Stimulated activated CD4-positive, alpha-beta T cell treated with anti-CD3 and anti-CD28 coated beads, Interleukin-12 subunit alpha, Interleukin-12 subunit beta, amount 100 ng/mL, for 4 hours (primary cell): ENCODE measurements at places on chromosomes 7 and 10.

- DNase-seq: no peak
These were observed 256.6 kb downstream of the RPS24 start for GRCh38 chr10:78290131-78290750.

DNA sequence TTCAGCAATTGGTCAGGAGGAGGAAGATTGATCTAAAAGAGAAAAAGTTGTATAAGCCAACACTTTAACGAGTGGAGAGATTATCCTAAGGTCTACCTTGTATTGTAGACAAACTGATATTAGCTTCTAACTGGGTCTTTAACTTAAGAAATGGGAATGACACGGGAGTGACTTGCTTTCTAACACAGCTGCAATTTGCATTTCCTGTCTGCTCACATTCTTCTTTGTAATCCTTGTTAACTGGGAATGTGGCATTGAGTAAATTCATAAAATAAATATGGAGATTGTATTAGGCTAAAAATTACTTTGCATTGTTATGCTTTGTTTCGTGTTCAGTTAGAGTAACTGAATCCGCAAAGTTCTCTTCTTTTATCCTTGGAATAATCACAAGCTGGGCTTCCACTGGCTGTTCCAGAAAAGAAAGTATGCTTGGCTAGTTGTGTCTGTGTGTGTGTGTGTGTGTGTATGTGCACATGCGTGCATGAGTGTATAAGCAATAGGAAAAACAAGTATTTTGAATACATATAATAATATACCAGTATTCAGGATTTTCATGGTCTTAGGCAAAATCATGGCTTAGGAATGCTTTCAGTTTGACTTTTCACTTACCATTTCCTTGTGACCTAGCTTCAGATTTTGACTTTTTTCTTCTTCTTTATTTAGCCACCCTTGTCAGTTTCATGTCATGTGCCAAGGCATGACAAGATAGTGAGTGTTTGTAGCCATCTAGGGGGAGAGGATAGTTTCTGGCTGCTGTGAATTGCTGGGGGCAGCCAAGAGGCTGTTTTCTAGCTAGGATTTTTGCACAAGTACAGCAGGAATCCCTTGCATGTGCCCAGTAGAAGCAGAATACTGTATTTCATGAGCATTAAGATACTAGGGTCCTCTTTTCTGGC, 54.5 kb upstream of the FZD8 start:
- no peak for DNase-seq

DNA sequence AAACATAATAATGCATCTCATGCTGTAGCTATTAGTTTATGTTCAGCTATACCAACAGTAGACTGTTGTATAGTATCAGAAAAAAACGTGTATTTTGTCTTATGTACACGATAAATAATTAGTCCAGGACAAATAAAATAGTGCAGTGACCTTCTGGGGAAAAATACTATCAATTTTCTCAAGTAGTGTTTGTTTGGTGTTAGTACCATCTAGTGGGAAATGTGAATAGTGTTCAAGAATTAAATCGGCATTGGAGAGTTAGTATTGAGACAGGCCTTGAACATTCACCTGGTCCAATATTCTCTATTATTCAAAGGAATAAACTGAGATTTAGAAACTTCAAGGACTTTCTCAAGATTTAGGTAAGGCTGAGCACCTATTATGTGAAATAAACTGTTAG, 21.7 kb upstream of the OR2A5 start:
- DNase-seq: no peak

- no peak for DNase-seq
These were observed 95.3 kb upstream of the CYP26C1 start for GRCh38 chr10:92965314-92965713.

DNA sequence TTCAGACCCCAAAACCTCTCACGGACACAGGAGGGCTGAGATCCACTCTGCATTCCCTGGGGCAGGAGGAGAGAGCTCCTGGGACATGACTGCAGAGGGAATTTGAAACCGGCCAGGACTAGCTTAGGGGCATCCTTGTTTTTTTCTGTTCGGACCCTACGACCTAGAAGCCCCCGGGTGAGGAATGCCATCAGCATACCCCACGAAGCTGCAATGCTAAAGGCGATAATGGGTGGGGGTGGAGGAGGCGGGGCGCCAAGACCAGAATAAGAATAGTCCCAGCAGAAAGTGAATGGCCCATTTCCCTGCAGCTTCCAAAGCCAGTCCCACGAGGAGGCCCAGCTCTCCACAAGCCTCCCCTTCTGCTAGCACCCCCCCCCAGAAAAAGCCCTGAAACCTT, 4.0 kb downstream of the PDGFA start:
- DNase-seq: no peak

GRCh38 chr7:103343758-103344452, 662 bp downstream of the DNAJC2 start:
- DNase-seq: peak; percentile 37

GRCh38 chr7:129163875-129164544, 19.5 kb downstream of the TSPAN33 start:
- DNase-seq: no peak

- DNase-seq: no peak
These were observed 29.8 kb downstream of the SEM1 start for GRCh38 chr7:96679886-96680285.

- no peak for DNase-seq
These were observed 9.3 kb downstream of the ADD3 start for GRCh38 chr10:110017052-110017451.

DNA sequence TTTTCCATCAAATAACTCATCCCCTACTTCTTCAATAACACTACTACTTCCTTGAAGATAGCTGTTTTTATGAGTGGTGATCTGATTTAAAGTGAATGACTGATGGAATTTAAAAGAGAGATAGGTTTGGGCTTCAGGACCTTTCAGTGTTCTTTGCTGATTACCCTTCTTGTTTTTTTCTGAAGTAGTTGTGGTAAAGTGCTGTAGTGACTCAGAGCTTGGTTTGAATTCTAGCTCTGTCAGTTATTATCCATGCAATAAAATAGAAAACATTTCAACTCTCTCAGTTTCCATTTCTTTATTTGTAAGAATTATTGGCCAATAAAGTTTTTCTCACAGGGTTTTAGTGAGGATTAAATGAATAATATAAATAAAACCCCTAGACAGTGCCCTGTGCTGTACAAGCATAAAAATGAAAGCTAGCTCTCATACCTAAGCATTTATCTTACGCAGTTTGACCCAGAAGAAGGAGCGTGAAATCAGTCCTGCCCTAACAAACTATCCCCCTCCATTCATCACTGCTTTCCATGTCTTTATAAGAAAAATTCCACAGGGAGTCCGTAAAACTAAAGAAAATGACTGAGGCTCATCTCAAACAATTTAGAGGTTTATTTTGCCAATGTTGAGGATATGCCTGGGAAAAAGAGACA, 25.1 kb upstream of the AKAP9 start:
- DNase-seq: no peak

DNA sequence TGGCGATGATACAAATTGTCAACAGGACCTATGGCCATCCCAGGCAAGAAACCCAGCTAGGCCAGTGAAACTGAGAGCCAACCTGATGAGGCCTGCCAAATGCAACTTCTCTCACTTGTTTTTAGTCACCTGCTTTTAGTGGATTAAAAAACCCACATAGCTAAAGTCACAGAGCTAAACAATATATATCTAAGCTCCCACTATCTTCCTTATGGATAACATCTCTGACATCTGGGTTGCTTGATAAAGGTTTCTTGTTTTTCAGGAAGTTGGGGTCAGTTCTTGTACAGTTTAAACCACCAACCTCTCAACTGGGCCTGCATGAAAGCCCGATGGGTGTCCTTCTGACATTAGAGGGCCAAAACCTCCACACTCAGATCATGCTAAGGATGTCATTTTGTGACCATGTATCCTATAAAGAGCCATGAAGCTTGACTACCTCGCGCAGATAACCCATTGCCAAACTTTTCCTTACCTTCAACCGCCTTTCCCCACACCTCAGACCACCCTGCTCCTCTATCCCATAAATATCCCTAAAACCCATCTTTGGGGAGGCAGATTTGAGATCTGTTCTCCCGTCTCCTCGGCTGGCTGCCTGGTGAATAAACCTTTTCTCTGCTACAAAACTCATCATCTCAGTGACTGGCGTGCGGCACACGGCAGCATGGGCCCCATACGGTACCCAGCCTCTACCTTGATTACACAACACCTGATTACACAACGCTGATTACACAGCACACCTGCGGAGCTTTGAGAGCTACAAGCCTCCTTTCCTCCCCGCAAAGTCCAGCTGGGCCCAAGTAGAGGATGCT, 797 bp upstream of the STMP1 start:
- DNase-seq: no peak

GRCh38 chr7:47884675-47885074, 63.6 kb downstream of the PKD1L1 start:
- DNase-seq: no peak

GRCh38 chr7:52741670-52742290, 293.7 kb upstream of the POM121L12 start:
- DNase-seq: no peak

DNA sequence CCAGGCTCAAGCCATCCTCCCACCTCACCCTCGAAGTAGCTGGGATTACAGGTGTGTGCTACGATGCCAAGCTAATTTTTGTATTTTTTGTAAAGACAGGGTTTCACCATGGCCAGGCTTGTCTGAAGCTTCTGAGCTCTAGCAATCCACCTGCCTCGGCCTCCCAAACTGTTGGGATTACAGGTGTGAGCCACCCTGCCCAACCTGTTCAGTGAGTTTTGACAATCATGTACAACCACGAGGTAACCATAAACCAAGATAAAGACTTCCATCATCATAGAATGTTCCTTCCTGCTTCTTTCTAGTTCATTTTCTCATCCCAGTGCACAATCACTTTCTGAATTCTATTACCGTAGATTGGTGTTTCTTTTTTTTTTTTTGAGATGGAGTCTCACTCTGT, 30.5 kb upstream of the MKRN1 start:
- DNase-seq: no peak

GRCh38 chr7:128795129-128795528, 3.4 kb downstream of the CCDC136 start:
- no peak for DNase-seq

DNA sequence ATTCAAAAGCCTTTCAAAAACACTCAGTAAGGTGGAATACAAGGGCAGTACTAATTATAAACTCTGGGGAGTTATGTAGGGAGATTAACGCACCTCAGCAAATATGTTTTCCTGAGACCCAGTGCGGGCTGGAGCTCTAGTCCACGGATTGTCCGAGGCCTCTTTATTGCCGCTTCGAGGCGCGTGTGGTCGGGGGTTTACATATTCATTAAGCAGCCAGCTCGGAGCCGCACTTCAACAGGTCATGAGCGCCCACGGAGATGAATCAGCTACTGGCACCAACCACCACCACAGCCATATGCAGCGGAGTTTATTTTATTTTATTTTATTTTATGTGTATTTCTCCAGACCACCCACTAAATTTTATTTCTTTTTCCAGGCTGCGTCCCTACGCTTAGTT, 195.9 kb upstream of the ADARB2 start:
- no peak for DNase-seq

DNA sequence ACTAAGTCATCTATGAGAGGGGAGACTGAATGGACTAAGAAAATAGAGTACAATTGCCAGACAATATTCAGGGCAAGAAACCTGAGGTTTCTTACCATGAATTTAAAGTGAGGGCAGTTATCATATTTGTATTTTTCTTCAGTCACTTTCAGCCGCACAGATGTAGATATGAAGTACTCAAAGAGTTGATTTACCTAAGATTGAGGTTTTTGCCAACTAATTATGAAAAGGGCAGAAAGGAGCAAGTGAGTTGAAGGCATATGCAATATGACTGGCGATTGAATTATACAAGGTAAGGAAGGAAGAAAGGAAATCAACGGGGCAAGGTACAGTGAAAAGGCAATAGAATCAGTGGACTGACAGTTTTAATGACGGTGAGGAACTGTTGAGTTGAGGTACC, 17.8 kb downstream of the CNOT4 start:
- DNase-seq: no peak

- no peak for DNase-seq
These were observed 350.3 kb upstream of the TEX47 start for GRCh38 chr7:89145801-89146200.

DNA sequence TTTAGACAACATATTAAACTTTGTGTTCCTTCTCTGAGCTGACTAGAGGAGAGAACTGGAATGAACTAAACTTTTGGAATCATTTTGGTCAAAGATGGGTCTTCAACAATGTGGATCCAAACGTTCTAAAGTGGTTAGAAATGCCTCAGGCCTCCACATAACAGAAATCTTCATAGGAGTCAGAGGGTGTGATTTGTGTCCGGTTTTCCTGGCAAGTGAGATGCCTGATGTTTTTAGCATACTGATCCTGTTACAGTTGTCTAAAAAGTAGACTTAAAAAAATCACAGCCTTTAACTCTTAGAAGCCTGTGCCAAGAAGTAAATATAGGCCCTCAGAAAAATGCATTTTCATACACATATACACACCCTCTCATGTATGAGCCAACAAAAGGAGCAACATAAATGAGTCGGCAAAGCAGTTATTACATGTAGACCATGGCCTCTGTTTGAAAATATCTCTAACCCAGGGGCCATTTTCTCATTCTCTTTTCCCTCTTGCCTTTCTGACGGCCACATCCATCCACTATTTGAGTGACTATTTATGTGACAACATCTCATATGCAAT, 64.5 kb downstream of the ST7 start:
- no peak for DNase-seq

DNA sequence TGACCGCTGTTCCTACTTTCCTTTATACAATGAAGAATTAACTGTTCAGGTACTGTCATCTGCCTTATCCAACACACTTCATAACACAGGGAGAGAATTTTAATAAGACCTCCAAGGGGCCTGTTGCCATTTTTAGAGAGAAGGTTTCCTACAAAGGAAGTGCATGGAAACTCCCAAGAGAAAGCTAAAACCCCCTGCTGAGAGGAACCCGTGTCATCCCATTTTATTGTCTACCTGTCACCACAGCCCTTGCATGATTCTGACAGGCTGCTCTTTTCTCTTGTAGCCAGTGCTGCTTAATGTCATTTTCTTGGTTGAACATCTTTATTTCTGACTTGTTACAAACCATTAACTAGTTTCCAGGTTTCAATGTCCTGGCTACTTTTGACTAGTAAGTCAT, 98.4 kb downstream of the SNX10 start:
- no peak for DNase-seq

- no peak for DNase-seq
These were observed 228.7 kb downstream of the TCF7L2 start for GRCh38 chr10:113178771-113179170.

GRCh38 chr7:155584261-155584660, 37.9 kb upstream of the CNPY1 start:
- DNase-seq: no peak

DNA sequence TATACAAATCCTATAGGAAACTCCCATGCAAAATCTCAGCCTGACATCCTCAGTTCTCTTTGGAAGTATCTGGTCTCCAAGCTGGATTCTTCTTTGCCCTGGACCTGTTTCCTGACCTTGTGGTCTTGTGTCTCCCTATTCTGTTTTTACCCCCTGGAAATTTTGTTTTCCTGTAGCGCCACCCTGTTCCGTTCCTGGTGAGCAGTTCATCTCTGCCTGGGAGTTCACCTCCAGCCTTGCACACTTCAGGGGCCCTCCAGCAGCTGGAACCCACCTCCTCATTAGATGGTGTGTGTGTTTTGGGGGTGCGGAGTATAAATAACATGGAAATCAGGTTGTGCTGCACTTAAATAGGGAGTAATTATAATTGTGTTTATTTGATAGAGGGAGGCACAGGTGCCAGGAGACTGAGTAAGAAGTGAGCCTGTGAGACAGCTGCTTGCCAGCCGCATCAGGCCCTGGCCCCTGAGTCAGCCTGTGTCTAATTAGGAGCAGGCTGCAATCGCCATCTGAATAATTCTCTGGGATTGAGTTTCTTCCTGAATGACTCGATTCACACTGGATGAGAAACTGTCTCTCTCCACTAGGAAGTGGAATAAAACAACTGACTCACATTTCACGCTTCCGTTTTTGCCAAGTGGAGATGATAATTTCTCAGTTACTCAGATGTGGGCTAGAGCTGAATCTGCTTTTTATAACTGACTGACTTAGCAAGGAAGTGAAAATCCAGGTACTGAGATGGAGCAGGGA, 69.4 kb upstream of the HECTD2 start:
- DNase-seq: no peak
